ENCODE measurements at places on chromosomes 5 and 9. TPM values are rescaled to one million over a fixed set of nuclear protein-coding genes. Genes with fewer than 3 reads are reported as not detected.

DNA sequence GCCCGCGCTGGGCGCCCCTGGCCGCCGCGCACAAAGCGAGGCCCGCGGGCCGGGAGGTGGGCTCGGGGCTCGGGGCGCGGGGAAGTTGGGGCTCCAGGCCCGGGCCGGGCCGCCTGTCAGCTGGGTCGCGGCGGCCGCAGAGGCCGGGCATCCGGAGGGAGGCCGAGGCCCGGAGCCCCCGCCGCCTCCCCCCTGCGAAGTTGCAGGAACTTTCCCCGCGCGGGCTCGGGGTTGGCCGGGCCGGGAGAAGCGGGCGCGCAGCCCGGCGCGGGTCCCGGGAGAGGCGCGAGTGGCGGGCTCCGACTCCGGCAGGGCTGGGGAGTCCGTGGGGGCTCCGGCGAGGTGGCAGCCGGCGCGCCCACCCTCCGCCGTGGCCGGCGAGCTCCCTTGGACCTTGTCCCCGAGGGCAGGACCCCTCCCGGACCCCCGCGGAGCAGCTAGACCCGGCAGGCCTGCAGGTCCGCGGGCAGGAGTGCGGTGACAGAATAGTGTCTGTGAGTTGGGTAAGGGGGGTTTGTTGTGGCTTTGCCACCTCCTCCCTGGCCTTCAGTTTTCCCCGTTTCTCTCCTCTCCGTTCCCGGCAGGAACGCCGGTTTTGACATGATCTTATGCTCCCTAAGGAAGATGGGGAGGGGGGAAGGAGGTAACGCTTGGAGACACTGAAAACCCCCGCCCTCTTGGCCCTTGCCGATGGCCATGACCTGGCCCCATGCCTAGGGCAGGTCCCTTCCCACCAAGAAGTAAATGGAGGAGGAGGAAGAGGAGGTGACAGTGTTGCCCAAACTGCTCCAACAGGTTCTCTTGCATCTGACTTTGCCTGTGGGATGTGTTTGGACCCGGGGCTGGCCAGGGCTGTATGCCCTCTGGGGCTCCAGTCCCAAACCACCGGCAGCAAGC, 942 bp downstream of the PHF2 start:
- DNase-seq: peak; percentile 79

GRCh38 chr5:142316051-142316450, 8.8 kb downstream of the SPRY4 start:
- no peak for DNase-seq

- DNase-seq: no peak
These were observed 508.0 kb downstream of the GADD45G start for GRCh38 chr9:90112788-90113187.

Gene ROR2
- total RNA-seq: 0.65 TPM

Gene DCANP1
- not detected for total RNA-seq

DNA sequence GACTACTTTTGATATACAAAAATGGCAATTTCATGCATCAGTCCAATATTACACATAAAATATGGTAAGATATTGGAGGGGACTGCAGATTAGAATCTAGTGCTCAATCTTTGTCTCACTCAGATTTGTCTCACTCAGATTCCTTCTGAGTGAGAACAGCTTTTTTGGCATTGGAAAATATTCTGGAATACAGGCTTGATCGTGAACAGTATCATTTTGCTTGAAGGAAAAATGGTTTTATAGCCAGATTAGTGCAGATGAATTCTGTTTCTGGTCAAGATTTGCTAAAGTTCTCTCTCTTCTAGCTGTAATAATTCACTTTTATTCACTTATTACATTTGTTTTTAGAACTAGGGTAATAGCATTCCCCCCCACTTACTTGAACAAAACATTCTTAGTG, 51.2 kb downstream of the MAN2A1 start:
- DNase-seq: no peak

- DNase-seq: peak; percentile 94
These were observed 54.1 kb downstream of the DUSP1 start for GRCh38 chr5:172716796-172717313.

Gene ECM2
- total RNA-seq: 8.0 TPM

GRCh38 chr5:65327582-65327981, 154.1 kb downstream of the ADAMTS6 start:
- DNase-seq: no peak

DNA sequence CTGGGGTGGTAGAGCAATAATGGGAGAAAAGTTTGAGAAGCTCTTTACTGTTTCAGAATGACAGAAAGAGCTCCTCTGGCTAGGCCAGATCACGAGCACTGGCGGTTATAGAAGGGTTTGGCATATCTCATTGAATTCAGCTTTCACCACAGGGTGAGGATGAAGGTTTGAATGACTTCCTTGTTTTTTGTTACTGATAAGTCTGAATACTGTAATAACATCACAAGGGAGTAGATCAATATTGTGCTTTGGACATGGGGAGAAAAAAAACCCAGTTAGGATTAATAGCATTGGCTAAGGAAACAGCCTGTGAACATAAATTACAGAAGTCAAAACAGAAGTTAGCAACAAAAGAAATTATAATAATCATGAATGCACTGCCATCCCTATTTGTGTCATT, 9.4 kb downstream of the PHAX start:
- DNase-seq: no peak

- DNase-seq: no peak
These were observed 1.3 kb downstream of the PSAT1 start for GRCh38 chr9:78298046-78298765.

- DNase-seq: no peak
These were observed 88.4 kb upstream of the ADRA1B start for GRCh38 chr5:159827861-159828260.

Gene NSD1
- 53.9 TPM for total RNA-seq

Gene C1QTNF3
- total RNA-seq: 2.8 TPM

Gene GNAQ
- total RNA-seq: 14.8 TPM

Gene FIBCD1
- total RNA-seq: 0.54 TPM

Gene ZNF462
- total RNA-seq: 38.8 TPM

DNA sequence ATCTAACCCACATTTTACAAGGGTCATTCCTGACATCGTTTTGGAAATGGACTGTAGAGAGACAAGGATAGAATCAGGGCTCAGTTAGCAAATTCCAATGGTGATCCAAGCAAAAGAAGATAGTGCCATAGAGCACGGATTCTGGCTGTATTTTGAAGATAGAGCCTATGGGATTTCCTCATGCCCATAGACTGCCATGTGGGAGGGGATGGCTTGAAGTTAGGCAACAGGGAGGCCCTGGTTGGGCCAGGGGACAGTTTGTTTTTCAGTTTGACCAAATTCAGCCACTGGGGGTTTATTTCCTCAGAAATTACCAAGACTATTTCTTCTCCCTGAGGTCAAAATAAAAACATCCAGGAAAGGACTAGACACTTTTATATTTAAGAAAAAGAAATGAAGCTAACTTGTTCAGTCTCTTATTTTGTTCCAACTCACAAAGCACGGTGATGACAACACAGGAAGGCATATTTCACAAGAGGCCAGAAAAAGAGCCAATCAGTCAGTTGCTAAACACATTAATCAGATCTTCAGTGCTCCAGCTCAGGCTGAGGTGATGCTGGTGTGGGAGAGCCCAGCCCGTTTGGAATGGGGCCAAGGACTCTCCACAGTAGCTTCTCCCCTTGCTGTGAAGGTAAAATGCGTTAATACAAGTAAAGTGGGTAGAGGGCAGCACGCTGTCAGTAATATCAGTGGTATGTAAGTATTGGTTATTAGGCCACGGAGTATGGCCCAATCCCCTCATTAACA, 4.4 kb upstream of the DCTN4 start:
- DNase-seq: peak; percentile 79

Gene DMRT3
- total RNA-seq: 0.16 TPM

- no peak for DNase-seq
These were observed 72.7 kb downstream of the GHR start for GRCh38 chr5:42495914-42496313.

GRCh38 chr9:127580879-127581475, 31.1 kb upstream of the STXBP1 start:
- no peak for DNase-seq

All from cardiac septum (tissue), 1 donor.